ENCODE measurements at places on chromosomes 16 and 17. TPM values are rescaled to one million over a fixed set of nuclear protein-coding genes. Genes with fewer than 3 reads are reported as not detected.

The G6PC1 gene
- total RNA-seq, result not detected

The SLX4 gene
- 18.2 TPM for total RNA-seq

GRCh38 chr17:57629886-57630285 is 115.2 kb downstream of the CCDC182 start:
- no peak for DNase-seq
- no peak overlapping the region for H3K27ac ChIP-seq
- H3K36me3 ChIP-seq, result peaks cover 3% of the 10 kb centered on the region
- H3K4me1 ChIP-seq, result no peaks in the 10 kb centered on the region

DNA sequence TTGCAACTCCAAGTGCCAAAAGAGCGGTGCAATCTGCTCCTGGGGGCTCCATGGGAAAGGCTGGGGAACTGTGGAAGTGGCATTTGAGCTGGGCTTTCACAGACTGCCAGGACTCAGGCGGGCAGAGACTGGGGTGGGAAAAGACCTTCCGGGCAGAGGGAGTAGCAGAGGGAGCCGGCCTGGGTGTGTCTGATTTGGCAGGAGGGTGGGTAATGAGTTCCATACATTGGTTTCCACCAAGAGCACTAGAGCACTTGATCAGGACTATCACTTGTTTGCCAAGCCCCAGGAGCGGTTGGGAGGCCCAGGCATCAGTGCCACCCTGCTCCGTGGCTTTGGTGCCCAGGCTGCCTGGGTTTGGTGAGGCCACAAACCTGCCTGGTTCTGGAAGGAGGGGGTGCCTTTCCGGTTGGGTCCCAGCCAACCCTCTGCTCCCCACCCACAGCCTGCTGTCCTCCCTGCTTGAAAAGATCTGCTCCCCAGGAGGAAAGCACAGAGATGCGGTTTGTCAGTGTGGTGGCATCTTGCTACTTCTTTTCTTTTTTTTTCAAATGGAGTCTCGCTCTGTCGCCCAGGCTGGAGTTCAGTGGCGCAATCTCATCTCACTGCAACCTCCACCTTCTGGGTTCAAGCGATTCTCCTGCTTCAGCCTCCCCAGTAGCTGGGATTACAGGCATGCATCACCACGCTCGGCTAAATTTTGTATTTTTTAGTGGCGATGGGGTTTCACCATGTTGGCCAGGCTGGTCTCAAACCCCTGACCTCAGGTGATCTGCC is 3.5 kb upstream of the TRIM47 start:
- DNase-seq, result no peak
- H3K4me3 ChIP-seq, result no peak overlapping the region
- H3K4me1 ChIP-seq, result peaks cover under 1% of the 10 kb centered on the region
- H3K27ac ChIP-seq, result no peak overlapping the region

GRCh38 chr17:16969931-16970906 is 1.7 kb downstream of the TNFRSF13B start:
- peaks cover 19% of the 10 kb centered on the region for H3K27me3 ChIP-seq
- DNase-seq, result no peak
- H3K4me1 ChIP-seq, result no peaks in the 10 kb centered on the region
- H3K27ac ChIP-seq, result no peak overlapping the region

All from Calu3 (cell line).